Camera-type eye (tissue), 1 donor: ENCODE measurements at places on chromosomes 6 and 20. TPM values are rescaled to one million over a fixed set of nuclear protein-coding genes. Genes with fewer than 3 reads are reported as not detected.

The DEFB114 gene
- not detected for total RNA-seq

The ZDHHC14 gene
- 10.2 TPM for total RNA-seq

The FGD2 gene
- total RNA-seq = 13.2 TPM

The THBS2 gene
- total RNA-seq = 132 TPM

The KHDC1 gene
- 5.5 TPM for total RNA-seq

The CHD6 gene
- total RNA-seq = 109 TPM

The PLA2G7 gene
- 1.9 TPM for total RNA-seq

The BMP7 gene
- total RNA-seq = 29.6 TPM

The PDYN gene
- total RNA-seq = not detected

The HTR1E gene
- total RNA-seq = 0.33 TPM

The ZBP1 gene
- total RNA-seq = not detected

The DOK5 gene
- total RNA-seq = 16.9 TPM

The GHRH gene
- total RNA-seq = not detected

The DYNLT2 gene
- 6.4 TPM for total RNA-seq

The CPXM1 gene
- 89.2 TPM for total RNA-seq

The FBXO30 gene
- total RNA-seq = 39.8 TPM

The FRK gene
- 2.3 TPM for total RNA-seq

The L3MBTL1 gene
- total RNA-seq = 34.6 TPM

The BPIFB1 gene
- not detected for total RNA-seq
